ENCODE measurements at places on chromosomes 6 and 20.

- DNase-seq: no peak
Observed at GRCh38 chr20:11895861-11896387, 21.8 kb upstream of the BTBD3 start.

DNA sequence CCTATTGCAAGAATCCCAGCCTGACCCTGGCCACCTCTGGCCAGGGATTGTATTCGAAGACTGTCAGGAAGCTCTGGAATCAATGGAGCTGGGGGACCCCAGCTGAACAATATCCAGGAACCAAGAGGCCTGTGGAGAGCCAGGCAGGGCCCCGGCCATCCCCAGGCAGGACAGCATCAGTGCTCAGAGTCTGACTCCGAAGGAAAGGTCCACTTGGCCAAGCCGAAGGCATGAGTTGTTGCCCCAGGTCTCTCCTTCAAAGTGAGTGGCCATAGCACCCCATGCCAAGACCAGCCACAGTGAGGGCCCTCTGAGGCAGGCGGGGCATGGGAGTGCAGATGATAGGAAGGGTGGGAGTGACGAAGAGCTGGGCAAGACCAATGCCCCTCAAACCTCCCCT is 193.1 kb downstream of the CDH4 start:
- DNase-seq: no peak

GRCh38 chr20:36344517-36345132 is 38.5 kb downstream of the DLGAP4 start:
- no peak for DNase-seq

DNA sequence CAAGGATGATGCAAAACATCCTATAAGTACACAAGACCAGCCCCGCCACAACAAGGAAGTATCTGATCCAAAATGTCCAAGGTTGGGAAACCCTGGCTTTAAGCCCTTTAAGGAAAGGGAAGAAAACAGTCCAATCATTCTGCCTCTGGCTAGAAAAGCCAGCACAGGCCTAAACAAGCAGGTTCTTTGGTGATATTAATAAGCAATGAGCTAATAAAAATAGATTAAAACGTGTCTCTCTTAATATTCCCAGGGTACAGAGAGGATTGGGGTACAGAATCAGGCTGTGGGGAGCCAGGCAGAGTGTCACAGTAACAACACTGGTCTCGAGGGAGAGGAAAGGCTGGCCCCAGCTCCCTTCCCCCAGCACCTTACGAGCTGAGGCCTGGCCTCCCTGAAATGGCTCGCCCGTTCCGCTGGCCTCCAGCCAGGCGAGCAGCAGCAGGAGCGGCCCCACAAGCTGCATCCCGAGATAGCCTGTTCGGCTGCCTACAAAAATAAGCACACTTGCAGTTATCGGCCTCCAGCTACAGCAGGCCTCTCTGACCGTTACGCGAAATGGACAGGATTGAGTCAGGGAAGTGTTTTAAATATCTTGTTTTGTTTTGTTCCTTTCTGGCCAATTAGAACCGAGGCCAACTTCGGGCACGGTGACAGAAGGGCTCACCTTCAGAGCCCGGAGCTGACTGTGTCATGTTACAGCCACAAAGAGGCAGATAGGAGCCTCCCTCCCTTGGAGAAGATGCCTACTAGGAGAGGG is 4.0 kb upstream of the ZMYND8 start:
- no peak for DNase-seq

- DNase-seq: no peak
Observed at GRCh38 chr20:3847429-3847940, 851 bp downstream of the MAVS start.

GRCh38 chr20:40887105-40887504 is 141.5 kb upstream of the TOP1 start:
- DNase-seq: no peak

- no peak for DNase-seq
Observed at GRCh38 chr6:156691018-156691417, 86.2 kb upstream of the ARID1B start.

- DNase-seq: no peak
Observed at GRCh38 chr6:47134476-47135189, 92.5 kb upstream of the ADGRF1 start.

DNA sequence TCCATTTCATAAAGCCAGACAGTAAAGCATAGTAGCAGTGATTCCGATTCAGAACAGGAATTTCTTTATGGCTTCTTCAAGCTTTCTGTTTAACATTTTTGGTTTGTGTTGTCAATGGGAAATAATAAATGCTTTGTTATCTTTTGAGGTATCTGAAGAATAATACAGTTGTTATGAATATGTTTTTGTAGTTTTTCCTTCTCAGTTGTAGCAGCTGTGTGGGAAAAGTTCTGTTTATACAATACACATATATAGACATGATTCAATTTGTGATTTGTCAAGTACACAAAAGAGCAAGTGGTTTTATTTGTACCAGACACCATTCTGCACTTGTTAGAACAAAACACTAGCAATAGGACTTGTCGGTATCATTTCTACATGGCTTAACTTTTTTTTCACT is 96.6 kb downstream of the CDYL start:
- no peak for DNase-seq

DNA sequence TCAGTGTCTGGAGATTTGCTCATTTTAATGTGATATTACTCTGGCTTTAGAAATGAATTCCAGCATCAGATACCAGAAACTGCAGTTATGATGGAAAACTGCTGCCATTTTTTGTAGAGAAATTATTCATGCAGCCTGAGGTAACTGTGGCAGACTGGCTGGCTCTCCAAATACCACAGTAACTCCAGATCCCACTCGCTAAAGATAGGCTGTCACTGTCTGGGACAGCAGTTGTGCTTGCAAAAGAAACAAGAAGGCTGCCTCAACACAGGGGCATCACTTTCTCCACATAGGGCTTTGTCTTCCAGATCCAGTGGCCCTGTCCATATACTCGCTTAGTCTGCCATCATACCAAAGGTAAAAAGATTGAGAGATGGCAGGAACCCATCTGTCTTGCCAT is 52.7 kb downstream of the FAM184A start:
- DNase-seq: no peak

- peak; percentile 32 for DNase-seq
Observed at GRCh38 chr6:24743265-24743943, 24.4 kb upstream of the C6orf62 start.

- DNase-seq: no peak
Observed at GRCh38 chr20:50110141-50111047, 2.6 kb downstream of the UBE2V1 start.

GRCh38 chr6:27470023-27470422 is 2.9 kb downstream of the ZNF184 start:
- no peak for DNase-seq

- DNase-seq: no peak
Observed at GRCh38 chr6:54098450-54099044, 12.7 kb upstream of the MLIP start.

- DNase-seq: no peak
Observed at GRCh38 chr6:32718879-32719278, 22.3 kb upstream of the HLA-DQA2 start.

DNA sequence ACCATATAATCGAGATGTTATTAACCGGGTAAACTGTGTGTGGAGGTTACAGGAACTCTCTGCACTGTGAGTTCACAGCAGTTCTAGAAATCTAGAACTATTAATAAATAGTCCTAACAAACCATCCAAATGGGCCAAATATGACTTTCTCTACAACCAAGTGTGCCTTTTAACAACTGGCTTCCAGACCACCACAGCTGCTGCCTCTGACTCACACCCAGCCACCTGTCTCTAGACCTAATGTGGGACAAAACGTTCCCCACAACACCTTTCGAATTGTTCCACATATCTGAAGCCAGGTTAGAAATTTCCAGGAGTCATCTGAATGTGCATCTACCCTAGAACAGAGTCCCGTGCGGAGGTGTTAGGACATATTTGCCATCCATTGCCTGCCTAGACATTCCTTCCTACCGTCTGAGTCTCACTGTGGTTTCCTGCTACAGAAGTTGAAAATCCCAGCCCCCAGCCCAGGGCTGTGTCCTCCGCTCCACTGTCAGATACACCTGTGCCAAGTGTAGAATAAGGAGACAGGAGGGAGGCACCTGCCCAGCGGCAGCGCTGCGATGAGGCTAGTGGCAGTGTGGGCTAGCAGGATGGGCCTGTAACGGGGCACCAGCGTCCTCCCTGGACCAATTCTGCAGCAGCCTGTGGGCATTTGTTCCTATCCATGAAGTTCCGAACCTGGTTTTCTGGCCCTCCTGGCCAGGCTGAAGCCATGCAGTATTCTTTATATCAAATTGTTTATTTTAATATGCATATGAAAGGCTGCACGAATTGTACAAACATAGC is 28.5 kb upstream of the MAP3K4 start:
- no peak for DNase-seq

GRCh38 chr20:38109591-38110524 is 55.2 kb downstream of the TGM2 start:
- no peak for DNase-seq

GRCh38 chr6:88712243-88712936 is 251.0 kb downstream of the RNGTT start:
- DNase-seq: no peak

- no peak for DNase-seq
Observed at GRCh38 chr6:168498161-168498843, 57.3 kb downstream of the SMOC2 start.

DNA sequence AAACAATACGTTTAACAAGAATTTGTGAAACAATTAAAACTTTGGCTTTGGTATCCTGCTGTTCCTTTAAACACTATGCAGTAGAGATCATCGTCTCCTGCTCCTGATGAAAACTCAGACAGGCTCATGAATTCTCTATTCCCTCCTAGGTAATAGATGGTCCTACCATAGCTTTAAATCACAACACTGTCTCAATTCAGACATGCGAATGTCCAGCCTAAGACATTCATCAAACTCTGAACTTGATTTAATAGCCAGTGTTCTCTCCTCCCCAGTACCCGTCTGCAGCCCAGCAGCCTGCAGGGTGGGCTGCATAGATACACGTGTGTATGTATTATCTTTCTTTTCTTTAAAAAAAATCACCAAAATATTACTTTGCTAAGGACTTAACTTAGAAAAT is 232.8 kb downstream of the TTLL2 start:
- DNase-seq: no peak

GRCh38 chr20:8587251-8587650 is 455.2 kb downstream of the PLCB1 start:
- no peak for DNase-seq

All from activated T-cell treated with anti-CD3 and anti-CD28 coated beads for 24 hours (primary cell).